ENCODE measurements at places on chromosomes 16 and 17.

GRCh38 chr17:2138318-2138717 is 83.4 kb downstream of the HIC1 start:
- DNase-seq, result peak; percentile 37

DNA sequence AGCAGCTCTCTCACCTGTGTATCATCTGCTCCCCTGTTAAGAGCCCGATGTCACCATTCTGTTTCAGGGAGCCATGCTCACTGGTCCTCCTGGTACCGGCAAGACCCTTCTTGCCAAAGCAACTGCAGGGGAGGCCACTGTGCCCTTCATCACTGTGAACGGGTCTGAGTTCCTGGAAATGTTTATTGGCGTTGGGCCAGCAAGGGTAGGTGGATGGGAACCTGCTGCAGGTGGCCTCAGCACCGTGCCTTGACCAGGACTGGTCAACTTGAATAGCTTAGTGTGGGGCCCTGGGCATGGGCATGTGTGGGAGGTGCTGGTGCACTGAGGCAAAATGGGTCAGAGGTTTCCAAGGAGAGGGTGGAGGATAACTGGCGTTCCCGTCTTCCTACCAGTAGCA is 28.5 kb downstream of the DBNDD1 start:
- DNase-seq, result no peak

DNA sequence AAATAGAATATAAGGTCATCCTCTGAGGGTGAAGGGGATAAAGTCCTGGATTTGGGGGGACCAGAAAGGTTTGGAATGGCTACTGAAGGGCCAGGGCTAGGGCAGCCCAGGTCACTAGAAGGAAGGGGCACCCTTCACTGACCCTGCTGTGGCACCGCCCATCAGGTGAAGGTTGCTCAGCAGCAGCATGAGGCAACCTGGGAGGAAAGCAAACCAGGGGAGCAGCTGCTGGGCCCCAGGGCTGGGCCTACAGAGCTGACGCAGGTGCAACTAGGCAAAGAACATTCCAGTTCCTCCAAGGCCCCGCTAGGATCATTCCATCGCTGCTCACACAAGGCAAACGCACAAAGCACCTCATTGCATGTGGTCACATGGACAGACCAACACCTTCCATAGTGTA is 3.4 kb upstream of the HSBP1 start:
- no peak for DNase-seq

- DNase-seq, result peak; percentile 48
Measured at GRCh38 chr16:68236137-68236825, 354 bp upstream of the ESRP2 start.

- peak; percentile 31 for DNase-seq
Measured at GRCh38 chr16:87060034-87060986, 256.9 kb downstream of the C16orf95 start.

DNA sequence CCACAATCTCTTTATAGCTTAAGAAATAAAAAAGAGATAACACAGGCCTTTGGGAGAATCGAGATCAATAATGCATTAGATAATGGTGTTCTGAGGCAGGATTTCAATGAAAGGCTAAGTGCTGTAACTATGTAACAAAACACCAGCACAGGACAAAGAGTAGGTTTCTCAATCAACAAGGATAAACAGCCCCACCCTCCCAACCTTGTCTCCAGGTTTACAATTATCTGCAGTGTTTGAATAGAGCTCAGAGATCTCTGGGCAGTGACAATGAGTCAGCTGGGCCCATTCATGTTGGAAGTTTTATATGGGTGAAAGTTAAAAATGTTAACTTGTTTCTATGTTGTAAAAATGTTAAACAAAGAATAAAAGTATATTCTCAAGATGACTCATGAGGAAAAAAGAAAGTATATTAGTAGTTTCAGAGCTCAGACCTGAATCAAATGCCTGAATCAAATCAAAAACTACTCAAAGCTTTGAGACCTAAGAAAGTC is 17.0 kb upstream of the KRT20 start:
- DNase-seq, result no peak

- no peak for DNase-seq
Measured at GRCh38 chr17:82247182-82247823, 18.5 kb downstream of the SLC16A3 start.

DNA sequence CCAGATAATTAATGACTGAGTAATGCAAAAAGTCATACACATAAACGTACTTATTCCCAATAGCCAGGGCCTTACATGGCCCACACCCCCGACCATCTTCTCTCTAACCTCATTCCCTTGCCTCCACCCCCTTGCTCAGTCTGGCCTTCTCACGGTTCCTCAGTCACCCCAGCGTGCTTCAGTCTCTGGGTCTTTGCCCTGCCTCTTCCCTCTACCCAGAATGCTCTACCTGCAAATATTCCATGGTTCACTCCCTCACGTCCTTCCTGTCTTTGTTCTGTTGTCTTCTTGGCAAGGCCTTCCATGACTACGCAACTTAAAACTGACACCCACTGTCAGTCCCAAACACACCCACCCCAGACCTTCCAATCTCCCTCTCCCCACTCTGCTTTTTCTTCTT is 468.3 kb downstream of the GRIN2A start:
- DNase-seq, result no peak

DNA sequence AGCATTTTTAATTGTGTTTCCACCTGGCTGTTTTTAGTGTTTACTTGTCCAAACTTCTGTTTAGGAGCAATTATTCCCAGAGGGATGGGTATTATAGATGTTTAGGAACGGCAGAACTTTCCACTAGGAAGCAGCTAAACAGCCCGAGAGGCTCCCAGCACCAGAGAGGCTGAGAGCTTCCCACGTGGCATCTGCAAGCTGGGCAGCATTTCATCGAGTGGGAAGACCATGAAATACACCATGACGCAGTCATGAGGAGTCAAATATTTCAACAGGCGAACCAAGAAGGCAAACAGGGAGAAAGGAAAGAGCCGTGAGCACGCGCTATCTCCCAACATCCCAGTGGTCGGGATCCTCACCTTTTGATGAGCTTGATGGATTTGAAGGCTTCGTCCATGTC is 24.1 kb downstream of the TMEM204 start:
- no peak for DNase-seq

- peak; percentile 79 for DNase-seq
Measured at GRCh38 chr17:48492401-48493298, 38.2 kb downstream of the HOXB1 start.

GRCh38 chr16:79261944-79262552 is 338.5 kb downstream of the MAF start:
- no peak for DNase-seq

GRCh38 chr16:11843206-11843605 is 8.1 kb downstream of the RSL1D1 start:
- no peak for DNase-seq

- no peak for DNase-seq
Measured at GRCh38 chr16:11342021-11342855, 3.0 kb upstream of the RMI2 start.

DNA sequence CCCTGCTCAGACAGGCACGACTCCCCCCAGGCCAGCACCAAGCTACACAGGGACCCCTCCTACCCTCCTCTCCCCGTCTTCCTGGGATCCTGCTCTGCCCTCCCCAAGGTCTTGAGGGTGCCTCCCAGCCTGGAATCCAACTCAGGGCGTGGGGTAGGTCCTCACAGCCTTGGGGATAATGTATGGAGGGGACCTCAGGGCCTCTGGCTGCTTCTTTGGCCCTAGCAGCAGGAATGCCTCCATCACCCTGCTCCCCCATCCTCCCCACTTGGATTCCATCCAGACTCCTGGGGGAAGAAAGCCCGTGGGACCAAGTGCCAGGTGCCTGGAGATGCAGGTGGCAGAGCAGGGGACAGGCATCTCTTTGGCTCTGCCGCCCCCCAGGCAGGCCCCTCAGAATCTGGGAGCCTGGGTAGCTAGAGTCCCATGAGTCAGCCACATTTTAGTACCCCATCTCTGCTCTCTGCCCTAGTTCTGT is 10.7 kb upstream of the STAC2 start:
- DNase-seq, result no peak

GRCh38 chr17:61700252-61700651 is 109.2 kb upstream of the NACA2 start:
- no peak for DNase-seq

DNA sequence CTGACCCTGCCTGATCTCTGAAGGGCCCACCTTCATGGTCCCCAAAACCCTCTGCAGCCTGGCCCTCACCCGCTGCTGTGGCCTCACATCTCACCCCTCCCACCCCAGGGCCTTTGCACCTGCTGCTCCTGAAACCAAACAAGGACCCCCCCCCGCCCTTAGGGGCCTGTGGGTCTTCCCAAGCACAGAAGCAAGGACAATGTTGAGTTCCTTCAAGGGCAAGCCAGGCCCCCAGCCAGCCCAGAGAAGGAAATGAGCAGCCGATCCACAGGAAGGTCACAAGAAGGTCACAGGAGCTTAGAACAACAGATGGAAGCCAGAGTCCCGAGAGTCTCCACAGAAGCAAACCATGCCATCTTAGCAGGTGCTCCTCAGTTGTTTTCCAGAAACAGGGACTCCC is 493 bp upstream of the PDE6G start:
- peak; percentile 68 for DNase-seq

DNA sequence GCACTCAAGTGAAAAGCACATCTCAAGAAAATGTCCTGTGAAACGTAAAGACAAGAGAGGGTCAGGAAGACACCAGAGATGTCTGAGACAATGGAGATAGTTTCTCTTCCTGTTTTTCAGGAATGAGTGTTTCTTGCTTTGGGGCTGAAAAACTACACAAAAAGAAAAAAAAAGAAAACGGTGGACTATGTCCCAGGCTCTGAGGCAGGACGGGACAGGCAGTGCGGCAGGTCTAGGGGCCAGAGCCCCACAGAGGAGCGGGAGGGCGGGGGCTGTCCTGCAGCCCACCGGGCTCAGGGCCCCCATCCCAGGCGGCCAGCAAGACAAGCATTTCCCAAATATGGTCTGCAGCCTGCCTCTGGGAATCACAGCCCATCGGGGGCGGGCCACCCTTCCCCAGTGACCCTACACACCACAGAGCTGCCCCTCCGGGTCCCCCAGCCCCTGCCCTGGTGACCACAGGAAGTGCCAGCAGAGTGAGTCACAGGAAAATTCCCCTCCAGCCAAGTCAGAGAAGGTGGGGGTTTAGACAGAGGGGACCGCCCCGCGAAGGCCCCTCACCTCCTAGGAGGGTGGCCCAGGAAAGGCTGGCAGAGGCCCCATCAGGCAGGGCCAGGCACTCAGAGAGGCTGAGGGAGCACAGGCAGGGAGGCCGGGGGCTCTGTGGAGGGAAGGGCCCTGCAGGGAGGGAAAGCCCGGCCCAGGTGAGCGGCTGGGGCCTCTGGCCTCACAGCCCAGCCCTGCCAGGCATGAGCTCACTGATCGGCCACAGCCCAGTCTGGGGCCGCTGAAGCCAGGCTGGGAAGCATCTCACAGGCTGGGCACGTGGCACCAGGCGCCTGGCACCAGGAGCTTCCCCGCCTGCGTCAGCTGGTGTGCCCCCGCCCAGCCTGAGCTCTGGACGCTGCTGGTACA is 6.3 kb downstream of the BCAR1 start:
- DNase-seq, result peak; percentile 95

GRCh38 chr17:1640329-1641064 is 5.0 kb downstream of the SCARF1 start:
- no peak for DNase-seq

DNA sequence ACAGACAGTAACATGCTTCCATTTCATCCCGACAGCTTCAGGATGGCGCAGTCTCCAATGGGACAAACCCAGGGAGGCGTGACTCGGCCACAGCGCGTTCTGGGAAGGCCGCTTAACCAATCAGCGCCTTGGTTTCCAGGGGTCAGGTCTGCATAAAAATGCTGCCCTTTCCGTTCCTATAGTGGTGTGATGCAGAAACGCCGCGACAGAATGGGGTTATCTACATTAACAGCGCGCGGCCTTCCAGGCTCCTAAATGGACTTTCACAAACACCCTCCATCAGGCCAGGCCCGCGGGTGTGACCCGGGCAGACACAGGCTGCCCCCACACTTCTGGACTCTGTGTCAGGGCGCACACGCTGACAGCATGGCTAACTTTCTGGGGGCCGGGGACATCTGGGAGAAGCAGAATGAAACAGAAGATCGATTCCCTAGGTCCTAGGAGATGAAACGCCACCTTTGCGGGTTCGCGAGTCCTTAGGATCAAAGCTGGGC is 792 bp downstream of the TMEM231 start:
- peak; percentile 94 for DNase-seq

DNA sequence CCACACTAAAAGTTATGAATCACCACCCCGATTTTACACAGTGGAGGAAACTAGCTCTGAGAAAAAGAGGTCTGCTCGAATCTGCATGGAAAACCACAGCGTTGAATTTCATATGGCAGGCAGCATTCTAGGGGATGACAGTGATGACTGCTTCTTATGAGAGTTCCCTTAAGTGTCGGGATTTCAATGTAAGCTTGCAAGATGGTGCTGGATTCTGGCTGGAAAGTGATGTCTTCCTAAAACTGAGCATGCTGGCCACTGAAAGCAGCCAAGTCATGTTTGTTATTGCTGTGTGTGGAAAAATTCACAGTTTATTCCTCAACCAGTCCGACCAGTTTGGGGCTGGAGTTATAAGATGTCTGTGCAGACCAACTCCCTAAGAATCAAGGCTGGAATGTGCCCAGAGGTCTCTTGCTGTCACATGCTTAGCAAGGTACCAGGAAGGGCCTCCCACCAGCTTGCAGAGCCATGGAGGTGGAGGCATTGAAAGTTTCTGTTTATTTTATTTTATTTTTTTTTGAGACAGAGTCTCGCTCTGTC is 37.2 kb upstream of the GAN start:
- no peak for DNase-seq

GRCh38 chr17:3602499-3602898 is 6.7 kb downstream of the TRPV1 start:
- peak; percentile 29 for DNase-seq

- DNase-seq, result no peak
Measured at GRCh38 chr16:49499869-49500610, 126.4 kb downstream of the C16orf78 start.

- no peak for DNase-seq
Measured at GRCh38 chr16:17917316-17918019, 419.1 kb downstream of the NPIPA8 start.

GRCh38 chr16:3511286-3512180 is 10.7 kb downstream of the CLUAP1 start:
- no peak for DNase-seq

DNA sequence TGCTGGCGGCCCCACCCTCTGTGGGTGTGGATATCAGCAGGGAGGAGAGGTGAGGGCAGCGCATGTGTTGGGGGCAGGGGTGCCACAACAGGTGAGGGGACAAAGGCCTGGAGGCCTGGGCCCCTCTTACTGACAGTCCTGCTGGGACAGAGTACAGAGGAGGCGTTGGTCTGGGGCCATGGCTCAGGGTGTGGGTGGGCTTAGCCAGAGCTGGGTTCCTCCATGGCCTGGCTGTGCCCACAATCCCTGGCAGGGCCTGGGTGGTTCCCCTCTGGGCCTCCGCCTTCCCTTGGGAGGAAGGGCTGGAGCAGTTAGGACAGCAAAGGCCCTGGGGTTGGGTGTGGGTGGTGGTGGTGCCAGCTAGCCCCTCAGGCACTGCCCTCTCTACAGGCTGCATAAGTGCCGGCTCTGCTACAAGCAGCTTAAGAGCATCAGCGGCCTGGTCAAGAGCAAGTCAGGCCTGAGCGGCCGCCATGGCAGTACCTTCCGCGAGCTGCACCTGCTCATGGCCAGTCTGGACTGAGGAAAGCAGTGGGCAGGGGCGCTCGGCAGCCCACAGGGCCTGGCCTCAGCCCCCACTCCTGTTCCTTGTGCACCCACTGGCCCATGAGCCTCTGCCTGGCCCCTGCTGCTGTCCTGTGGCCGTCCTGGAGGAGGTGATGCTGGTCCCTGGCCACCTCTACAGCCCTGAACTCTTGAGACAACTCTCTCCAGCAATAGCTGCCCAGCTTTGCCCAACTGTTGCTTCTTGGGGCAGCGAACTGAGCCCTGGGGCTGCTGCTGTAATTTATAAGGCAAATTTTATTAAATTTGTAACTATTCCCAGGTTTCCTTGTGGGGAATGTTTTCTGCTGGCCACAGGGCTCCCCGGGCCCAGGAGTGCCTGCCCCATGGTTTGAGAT is 21.1 kb downstream of the KATNB1 start:
- no peak for DNase-seq
